ENCODE measurements at places on chromosomes 7 and 10. TPM values are rescaled to one million over a fixed set of nuclear protein-coding genes. Genes with fewer than 3 reads are reported as not detected.

PLXDC2 gene
- total RNA-seq: 3.8 TPM

OR6B1 gene
- not detected for total RNA-seq

NOS3 gene
- total RNA-seq: 0.17 TPM

OR9A2 gene
- total RNA-seq: not detected

SH2D4B gene
- not detected for total RNA-seq

ACTL6B gene
- total RNA-seq: not detected

Measured in bronchial smooth muscle cell (primary cell).